Osteocyte (in vitro differentiated cells): ENCODE measurements at places on chromosomes 16 and 17. TPM values are rescaled to one million over a fixed set of nuclear protein-coding genes. Genes with fewer than 3 reads are reported as not detected.

- no peak for DNase-seq
- peaks cover 21% of the 10 kb centered on the region for H3K27me3 ChIP-seq
- no peak overlapping the region for H3K4me3 ChIP-seq
- H3K4me1 ChIP-seq: peaks cover 3% of the 10 kb centered on the region
Observed at GRCh38 chr16:71428883-71429282, 13.0 kb downstream of the TLE7 start.

DNA sequence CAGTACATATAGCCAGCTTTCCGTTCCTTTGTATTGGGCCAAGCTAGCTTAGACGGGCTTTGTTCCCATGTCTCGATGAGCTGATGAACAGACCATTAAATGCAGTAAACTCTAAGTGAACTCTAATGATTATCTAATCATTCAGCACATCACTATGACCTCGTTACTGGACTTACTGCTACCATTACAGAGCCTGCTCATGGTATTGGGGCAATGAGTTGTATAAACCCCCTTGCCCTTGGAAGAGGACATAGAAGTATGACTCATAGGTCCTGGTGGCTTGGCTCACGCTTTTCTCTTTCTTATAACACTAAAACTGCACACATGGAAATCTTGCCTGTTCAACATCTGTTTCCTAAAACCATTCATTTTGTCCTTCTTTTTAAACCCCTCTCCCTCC is 93.6 kb upstream of the DYNLRB2 start:
- peaks cover 14% of the 10 kb centered on the region for H3K27me3 ChIP-seq
- H3K36me3 ChIP-seq: no peaks in the 10 kb centered on the region
- H3K27ac ChIP-seq: no peak overlapping the region
- no peaks in the 10 kb centered on the region for H3K4me1 ChIP-seq
- H3K4me3 ChIP-seq: no peak overlapping the region

- no peaks in the 10 kb centered on the region for H3K27me3 ChIP-seq
- H3K36me3 ChIP-seq: no peaks in the 10 kb centered on the region
- DNase-seq: no peak
Observed at GRCh38 chr17:32142857-32143526, 690 bp downstream of the RHOT1 start.

DNA sequence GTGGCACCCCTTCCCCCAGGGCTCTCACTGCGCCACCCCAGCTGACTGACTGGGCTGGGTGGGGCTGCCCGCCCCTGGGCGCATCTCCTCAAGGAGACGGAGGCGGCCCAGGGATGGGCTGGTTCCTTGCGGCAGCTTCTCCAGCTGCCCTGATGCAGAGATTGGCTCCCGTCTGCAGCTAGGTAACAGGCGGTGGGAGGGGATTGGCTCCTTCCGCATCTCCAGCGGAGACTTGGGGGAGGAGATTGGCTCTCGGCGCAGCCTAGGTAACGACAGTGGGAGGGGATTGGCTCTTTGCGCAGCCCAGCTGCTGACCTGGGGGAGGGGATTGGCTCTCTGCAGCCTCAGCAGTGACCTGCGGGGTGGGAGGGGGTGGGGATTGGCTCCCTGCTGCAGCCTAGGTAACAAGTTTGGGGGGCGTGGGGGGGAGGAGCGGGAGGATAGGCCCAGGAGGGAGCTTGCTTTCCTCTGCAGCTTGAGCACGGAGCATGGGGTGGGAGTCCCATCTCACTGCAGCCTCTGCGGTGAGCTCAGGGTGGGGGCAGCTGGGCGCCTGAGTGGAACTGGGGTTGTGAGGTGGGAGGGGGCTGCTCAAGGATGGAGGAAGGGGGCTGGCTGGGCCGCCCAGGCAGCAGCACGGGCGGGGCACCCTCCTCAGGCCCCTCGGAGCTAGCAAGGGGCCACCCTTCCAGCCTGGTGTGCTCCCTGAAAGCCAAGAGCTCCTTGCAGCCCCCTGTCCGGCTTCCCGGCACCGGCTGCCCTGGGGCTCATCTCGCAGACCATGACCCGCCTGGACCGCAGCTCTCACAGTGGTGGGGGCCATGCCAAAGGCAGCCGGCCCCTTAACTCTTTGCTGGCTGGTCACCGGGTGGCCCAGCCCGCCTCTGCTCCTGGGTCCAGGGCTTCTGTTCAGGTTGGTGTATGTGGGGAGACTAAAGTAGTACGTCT is 6.4 kb downstream of the NFE2L1 start:
- peak overlapping the region; percentile 93 for H3K4me3 ChIP-seq
- peaks cover 70% of the 10 kb centered on the region for H3K4me1 ChIP-seq
- peak overlapping the region; percentile 100 for H3K27ac ChIP-seq
- H3K36me3 ChIP-seq: peaks cover 39% of the 10 kb centered on the region
- DNase-seq: no peak

DNA sequence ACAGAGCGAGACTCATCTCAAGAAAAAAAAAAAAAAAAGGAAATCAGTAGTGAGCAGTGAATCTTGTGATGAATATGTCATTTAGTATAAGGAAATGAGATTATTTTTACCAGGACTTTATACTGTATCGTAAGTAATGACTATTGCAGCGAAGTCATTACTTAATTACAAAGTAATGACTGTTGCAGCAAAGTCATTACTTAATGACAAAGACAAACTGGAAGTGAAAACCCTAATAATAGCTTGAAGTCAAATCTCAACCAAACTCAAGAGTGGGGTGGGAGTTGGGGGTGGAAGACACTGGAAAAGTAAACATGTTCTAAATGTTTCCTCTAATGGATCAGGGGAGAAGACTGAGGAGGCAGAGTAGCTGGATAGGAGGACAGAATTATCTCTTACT is 76.5 kb downstream of the ARHGAP44 start:
- H3K4me1 ChIP-seq: no peaks in the 10 kb centered on the region
- no peak overlapping the region for H3K4me3 ChIP-seq
- no peak overlapping the region for H3K27ac ChIP-seq
- no peaks in the 10 kb centered on the region for H3K27me3 ChIP-seq
- no peak for DNase-seq
- no peaks in the 10 kb centered on the region for H3K36me3 ChIP-seq

GRCh38 chr17:31654936-31655335 is 204.1 kb downstream of the COPRS start:
- peaks cover 24% of the 10 kb centered on the region for H3K4me1 ChIP-seq
- no peaks in the 10 kb centered on the region for H3K27me3 ChIP-seq
- no peak overlapping the region for H3K4me3 ChIP-seq
- no peaks in the 10 kb centered on the region for H3K36me3 ChIP-seq
- no peak for DNase-seq

DNA sequence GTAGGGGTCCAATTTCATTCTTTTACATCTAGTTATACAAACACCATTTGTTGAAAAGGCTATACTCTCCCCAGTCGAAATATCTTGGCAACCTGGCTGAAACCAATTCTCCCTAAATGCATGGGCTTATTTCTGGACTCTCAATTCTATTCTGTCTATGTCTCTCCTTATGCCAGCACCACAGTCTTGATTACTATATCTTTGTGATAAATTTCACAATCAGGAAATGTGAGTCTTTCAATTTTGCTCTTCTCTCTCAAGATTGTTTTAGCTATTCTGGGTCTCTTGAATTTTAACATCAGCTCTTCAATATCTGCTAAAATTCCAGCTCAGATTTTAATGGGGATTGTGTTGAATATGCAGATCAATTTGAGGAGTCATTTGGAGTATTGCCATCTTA is 5.9 kb upstream of the TRIM25 start:
- peaks cover 15% of the 10 kb centered on the region for H3K4me1 ChIP-seq
- H3K4me3 ChIP-seq: no peak overlapping the region
- H3K27ac ChIP-seq: no peak overlapping the region
- no peak for DNase-seq
- no peaks in the 10 kb centered on the region for H3K36me3 ChIP-seq

- H3K36me3 ChIP-seq: no peaks in the 10 kb centered on the region
- no peak for DNase-seq
- no peak overlapping the region for H3K4me3 ChIP-seq
- peaks cover 15% of the 10 kb centered on the region for H3K4me1 ChIP-seq
Observed at GRCh38 chr17:35736236-35736635, 4.8 kb downstream of the RASL10B start.

GRCh38 chr17:75876938-75877751 is 1.2 kb downstream of the TRIM47 start:
- H3K4me1 ChIP-seq: peaks cover 60% of the 10 kb centered on the region
- H3K36me3 ChIP-seq: peaks cover 2% of the 10 kb centered on the region
- DNase-seq: peak; percentile 96
- H3K4me3 ChIP-seq: peak overlapping the region; percentile 86

- no peak for DNase-seq
- no peaks in the 10 kb centered on the region for H3K27me3 ChIP-seq
- H3K27ac ChIP-seq: peak overlapping the region; percentile 50
- H3K36me3 ChIP-seq: no peaks in the 10 kb centered on the region
Observed at GRCh38 chr17:82985428-82985805, 94.0 kb upstream of the METRNL start.

DNA sequence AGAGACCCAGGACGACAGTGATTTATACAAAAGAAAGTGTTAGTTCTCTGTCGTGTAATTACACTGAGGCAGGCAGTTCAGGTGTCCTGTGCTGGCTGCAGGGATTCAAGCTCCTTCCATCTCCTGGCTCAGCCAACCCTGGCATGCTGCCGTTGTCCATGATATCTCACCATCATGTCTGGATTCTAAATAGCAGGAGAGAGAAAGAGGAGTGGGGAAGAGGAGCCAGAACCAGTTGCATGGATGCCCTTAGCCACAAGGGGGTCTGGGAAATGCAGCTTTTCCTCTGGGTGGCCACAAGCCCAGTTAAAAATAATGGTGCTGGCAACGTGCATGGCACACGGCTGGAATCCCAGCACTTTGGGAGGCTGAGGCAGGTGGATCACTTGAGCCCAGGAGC is 9.7 kb downstream of the C16orf54 start:
- no peak for DNase-seq
- no peak overlapping the region for H3K27ac ChIP-seq
- no peak overlapping the region for H3K4me3 ChIP-seq

- no peaks in the 10 kb centered on the region for H3K27me3 ChIP-seq
- H3K4me1 ChIP-seq: peaks cover 14% of the 10 kb centered on the region
- no peak overlapping the region for H3K27ac ChIP-seq
- no peaks in the 10 kb centered on the region for H3K36me3 ChIP-seq
- no peak overlapping the region for H3K4me3 ChIP-seq
Observed at GRCh38 chr16:65570261-65570660, 448.4 kb upstream of the CDH11 start.

- no peak for DNase-seq
- peak overlapping the region; percentile 65 for H3K4me3 ChIP-seq
- H3K36me3 ChIP-seq: no peaks in the 10 kb centered on the region
- peak overlapping the region; percentile 34 for H3K27ac ChIP-seq
- peaks cover 33% of the 10 kb centered on the region for H3K4me1 ChIP-seq
- H3K27me3 ChIP-seq: no peaks in the 10 kb centered on the region
Observed at GRCh38 chr16:85026703-85027102, 892 bp upstream of the KIAA0513 start.

DNA sequence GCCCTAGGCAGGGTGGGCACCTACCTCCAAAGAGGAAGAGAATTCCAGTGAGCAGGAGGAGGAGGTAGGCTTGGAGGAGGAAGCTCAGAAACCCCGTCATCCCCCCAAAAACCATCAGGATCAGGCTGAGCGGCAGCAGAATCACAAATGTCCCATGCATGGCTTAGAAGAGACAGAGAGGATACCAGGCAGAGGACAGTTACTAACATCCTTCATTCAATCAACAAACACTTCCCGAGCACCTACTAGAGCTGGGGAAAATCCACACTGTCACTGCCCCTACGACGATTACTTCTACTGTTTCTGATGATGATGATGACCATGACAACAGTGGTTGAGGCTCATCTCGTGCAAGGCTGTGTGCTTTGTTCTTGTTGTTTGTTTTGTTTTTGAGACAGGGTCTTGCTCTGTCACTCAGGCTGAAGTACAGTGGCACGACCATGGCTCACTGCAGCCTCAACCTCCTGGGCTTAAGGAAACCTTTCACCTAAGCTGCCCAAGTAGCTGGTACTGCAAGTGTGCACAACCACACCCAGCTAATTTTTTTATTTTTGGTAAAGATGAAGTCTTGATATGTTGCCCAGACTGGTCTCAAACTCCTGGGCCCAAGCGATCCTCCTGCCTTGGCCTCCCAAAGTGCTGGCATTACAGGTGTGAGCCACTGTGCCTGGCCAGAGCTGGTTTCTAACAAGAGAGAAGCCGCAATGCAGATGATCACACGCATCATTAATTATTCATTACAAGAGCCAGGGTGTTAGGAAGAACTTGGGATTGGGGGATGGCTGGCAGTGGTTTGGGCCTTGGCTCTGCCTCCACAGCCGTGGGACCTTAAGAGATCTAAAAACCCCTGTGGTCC is 18.0 kb downstream of the TMEM114 start:
- no peak overlapping the region for H3K4me3 ChIP-seq
- H3K4me1 ChIP-seq: peaks cover 12% of the 10 kb centered on the region
- no peak overlapping the region for H3K27ac ChIP-seq
- no peaks in the 10 kb centered on the region for H3K36me3 ChIP-seq

GRCh38 chr17:13158494-13159240 is 140.8 kb upstream of the ELAC2 start:
- no peak overlapping the region for H3K27ac ChIP-seq
- H3K4me1 ChIP-seq: no peaks in the 10 kb centered on the region
- H3K36me3 ChIP-seq: no peaks in the 10 kb centered on the region
- no peak overlapping the region for H3K4me3 ChIP-seq
- peaks cover 4% of the 10 kb centered on the region for H3K27me3 ChIP-seq

DNA sequence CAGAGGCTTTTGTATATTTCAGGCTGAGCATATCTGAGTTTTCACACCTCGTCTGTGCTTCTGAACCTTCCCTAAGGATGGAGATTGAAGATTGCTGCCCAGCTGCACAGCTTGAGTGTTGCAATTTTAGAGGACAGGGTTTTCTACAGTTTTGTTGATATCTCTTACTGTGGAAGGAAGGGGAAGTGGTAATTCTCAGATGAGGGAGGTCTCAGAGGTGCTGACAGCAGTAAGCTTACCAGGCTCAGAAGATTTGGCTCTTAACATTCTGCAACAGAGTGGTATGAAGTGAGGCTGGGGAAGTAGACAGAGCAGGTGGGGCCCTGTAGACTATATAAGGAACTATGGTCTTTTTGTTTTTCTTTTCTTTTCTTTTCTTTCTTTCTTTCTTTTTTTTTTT is 45.8 kb upstream of the ARHGAP17 start:
- no peaks in the 10 kb centered on the region for H3K27me3 ChIP-seq
- no peak for DNase-seq
- H3K36me3 ChIP-seq: no peaks in the 10 kb centered on the region

DNA sequence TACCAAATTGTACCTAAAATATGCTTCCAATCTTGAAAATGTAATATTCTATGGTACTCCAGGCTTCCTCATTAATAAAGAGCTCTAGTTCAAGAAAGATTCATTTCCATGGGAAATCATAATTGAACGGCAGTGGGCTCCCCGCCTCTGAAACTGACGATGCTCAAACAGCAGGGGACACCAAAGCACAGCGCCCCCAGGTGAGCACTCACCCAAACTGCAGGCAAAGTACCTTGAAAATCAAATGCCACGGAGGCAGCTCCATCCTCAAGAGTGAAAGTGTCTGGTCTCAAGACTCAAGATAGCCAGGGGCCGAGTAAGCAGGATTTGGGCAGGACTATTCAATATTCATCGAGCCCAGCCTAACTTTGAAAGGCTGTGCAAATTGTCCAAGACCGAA is 217.4 kb upstream of the TNRC6C start:
- peaks cover 3% of the 10 kb centered on the region for H3K4me1 ChIP-seq
- DNase-seq: no peak
- H3K36me3 ChIP-seq: no peaks in the 10 kb centered on the region
- no peak overlapping the region for H3K4me3 ChIP-seq
- peaks cover 42% of the 10 kb centered on the region for H3K27me3 ChIP-seq
- H3K27ac ChIP-seq: no peak overlapping the region

The GPR139 gene
- total RNA-seq: not detected in 2 replicates

The CSF3 gene
- total RNA-seq: not detected in 2 replicates

The ASB16 gene
- total RNA-seq: not detected in 2 replicates

The CCDC200 gene
- total RNA-seq: not detected in 2 replicates

The ITGAL gene
- total RNA-seq: not detected in 2 replicates

The FA2H gene
- total RNA-seq: not detected in 2 replicates
